CD4-positive, alpha-beta T cell (primary cell): ENCODE measurements at places on chromosomes 4 and X. TPM values are rescaled to one million over a fixed set of nuclear protein-coding genes. Genes with fewer than 3 reads are reported as not detected.

- no peak for DNase-seq
- H3K4me1 ChIP-seq, result no peaks in the 10 kb centered on the region
- H3K4me3 ChIP-seq, result no peak overlapping the region
- no peak overlapping the region for H3K27ac ChIP-seq
- H3K27me3 ChIP-seq, result no peaks in the 10 kb centered on the region
- no peaks in the 10 kb centered on the region for H3K36me3 ChIP-seq
Measured at GRCh38 chrX:66914080-66914479, 275.2 kb upstream of the EDA2R start.

- no peak for DNase-seq
- H3K27me3 ChIP-seq, result no peaks in the 10 kb centered on the region
- no peak overlapping the region for H3K27ac ChIP-seq
- H3K4me1 ChIP-seq, result no peaks in the 10 kb centered on the region
- H3K4me3 ChIP-seq, result no peak overlapping the region
Measured at GRCh38 chrX:46957297-46957696, 45.1 kb downstream of the JADE3 start.

- no peak overlapping the region for H3K27ac ChIP-seq
- H3K36me3 ChIP-seq, result peaks cover 18% of the 10 kb centered on the region
Measured at GRCh38 chr4:102665527-102665926, 95.2 kb downstream of the MANBA start.

DNA sequence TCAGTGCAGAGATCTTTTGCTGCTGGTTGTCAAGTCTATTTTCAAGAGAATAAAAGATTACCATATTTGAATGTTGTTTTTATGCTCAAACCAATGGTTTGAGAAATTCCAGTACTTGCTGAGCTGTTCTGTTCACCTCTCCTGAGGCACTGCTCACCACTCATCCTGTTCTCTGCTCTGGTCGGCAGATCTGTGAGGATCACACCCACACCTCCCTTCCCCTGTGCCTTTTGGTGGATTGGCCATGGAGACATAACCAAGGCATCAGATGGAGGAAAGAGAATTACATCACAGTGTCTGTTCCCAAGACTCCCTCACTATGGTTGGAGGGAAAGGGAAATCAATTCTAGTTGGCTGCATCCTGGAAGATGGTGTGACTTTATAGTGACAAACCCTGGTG, 391.6 kb downstream of the ARHGAP24 start:
- no peak overlapping the region for H3K27ac ChIP-seq
- H3K27me3 ChIP-seq, result no peaks in the 10 kb centered on the region
- no peak for DNase-seq
- H3K4me3 ChIP-seq, result no peak overlapping the region
- no peaks in the 10 kb centered on the region for H3K4me1 ChIP-seq
- no peaks in the 10 kb centered on the region for H3K36me3 ChIP-seq

DNA sequence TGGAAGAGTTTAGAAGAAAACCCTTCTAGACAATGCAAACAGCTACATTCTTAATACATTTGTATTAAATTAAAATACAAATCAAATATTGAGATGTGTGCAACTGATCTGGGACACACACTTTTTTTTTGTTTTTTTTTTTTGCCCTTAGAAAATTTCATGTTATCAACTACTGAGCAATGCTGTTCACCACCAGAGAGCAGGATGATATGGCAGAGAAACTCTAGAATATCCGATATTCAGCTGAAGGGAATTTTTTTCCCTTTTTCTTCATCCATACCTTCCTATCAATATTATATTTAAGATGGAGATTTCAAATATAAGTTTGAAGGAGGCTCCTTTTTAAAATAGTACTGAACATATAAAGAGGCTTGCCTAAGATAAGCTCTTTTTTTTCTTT, 1.0 kb downstream of the NDST3 start:
- DNase-seq, result no peak
- no peak overlapping the region for H3K27ac ChIP-seq
- H3K4me1 ChIP-seq, result no peaks in the 10 kb centered on the region

Gene PCDH11X
- total RNA-seq, result not detected

Gene SLC7A11
- not detected for total RNA-seq

DNA sequence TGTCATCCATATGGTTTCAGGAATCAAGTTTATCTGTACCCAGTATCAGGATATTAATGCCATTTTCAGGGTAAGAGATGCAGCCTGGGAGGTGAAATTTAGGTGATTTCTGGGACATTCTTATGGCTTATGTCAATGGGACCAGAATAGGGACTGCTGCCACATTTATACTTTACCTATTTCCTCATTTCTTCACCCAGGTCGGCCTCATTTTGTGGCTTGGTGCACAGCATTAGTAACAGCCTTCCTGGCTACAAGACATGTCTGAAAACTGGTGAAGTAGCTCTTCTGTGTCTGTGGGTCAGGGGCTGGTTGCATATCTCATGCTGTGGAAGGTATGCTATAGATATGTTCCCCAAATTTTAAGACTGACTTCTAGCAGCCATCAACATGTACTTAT, 284.8 kb downstream of the AFF2 start:
- no peaks in the 10 kb centered on the region for H3K36me3 ChIP-seq
- H3K4me3 ChIP-seq, result no peak overlapping the region
- no peak overlapping the region for H3K27ac ChIP-seq
- DNase-seq, result no peak

- H3K4me3 ChIP-seq, result no peak overlapping the region
- H3K36me3 ChIP-seq, result no peaks in the 10 kb centered on the region
- no peak overlapping the region for H3K27ac ChIP-seq
- H3K27me3 ChIP-seq, result no peaks in the 10 kb centered on the region
- DNase-seq, result no peak
- H3K4me1 ChIP-seq, result no peaks in the 10 kb centered on the region
Measured at GRCh38 chrX:24231131-24231540, 81.6 kb downstream of the ZFX start.

Gene JCHAIN
- 1.0 TPM for total RNA-seq

DNA sequence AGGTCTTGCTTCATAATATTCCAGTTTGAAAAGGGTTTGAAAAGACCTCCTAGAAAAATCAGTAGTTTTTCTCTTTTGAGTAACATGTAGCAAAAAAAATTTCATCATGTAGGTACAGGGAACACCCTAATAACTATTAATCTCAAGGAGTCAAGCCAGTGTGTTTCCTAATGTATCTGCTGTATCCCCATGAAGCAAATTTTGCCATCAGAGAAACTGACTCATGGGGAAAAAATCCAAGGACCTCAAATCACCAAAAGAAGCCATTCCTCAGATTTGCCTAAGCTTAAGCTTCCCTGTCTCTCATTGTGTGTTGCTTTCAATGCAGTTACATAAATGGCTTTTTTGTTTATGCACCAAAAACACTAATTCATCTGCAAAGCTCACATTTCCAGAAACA, 29.7 kb downstream of the F9 start:
- no peak overlapping the region for H3K27ac ChIP-seq
- no peaks in the 10 kb centered on the region for H3K4me1 ChIP-seq
- no peak overlapping the region for H3K4me3 ChIP-seq
- H3K27me3 ChIP-seq, result peaks cover 4% of the 10 kb centered on the region

DNA sequence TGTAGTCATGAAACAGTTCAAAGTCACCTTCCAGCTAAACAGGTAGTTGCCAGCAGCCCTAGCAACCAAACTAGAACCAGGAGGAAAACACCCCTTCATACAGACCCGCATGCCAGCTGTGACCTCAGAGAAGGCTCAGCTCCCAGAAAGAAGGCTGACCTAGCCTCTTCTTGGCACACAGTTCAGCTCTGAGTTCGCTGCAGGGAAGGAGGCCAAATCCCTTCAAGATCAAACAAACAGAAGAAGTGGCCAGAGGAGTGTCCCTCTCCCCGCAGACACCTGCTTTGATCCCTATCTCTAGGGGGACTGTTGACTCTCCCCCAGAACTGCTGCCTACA, 56.0 kb downstream of the HADH start:
- peak overlapping the region; percentile 49 for H3K27ac ChIP-seq
- no peak for DNase-seq
- peaks cover 36% of the 10 kb centered on the region for H3K36me3 ChIP-seq
- peaks cover 31% of the 10 kb centered on the region for H3K4me1 ChIP-seq

DNA sequence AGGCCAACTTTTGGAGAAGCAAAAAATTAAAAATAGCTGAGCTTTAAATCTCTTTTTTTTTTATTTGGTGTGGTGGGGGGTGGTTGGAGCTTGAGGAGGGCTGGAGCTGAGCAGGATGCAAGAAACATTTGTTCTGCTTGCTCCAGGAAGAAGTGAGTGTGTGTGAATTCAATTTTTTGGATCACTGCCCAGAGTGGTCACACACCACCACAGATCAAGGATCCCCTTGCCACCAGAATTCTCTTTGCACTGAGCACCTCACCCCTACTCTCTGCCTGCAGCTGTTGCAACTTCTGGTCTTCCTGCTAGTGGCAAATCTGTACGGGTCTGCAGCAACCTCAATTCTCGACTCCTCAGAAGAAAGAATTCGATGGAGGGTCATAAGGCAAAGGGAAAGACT, 19.9 kb upstream of the PLP1 start:
- H3K27ac ChIP-seq, result no peak overlapping the region
- no peaks in the 10 kb centered on the region for H3K36me3 ChIP-seq
- H3K4me1 ChIP-seq, result no peaks in the 10 kb centered on the region
- DNase-seq, result no peak
- no peaks in the 10 kb centered on the region for H3K27me3 ChIP-seq
- no peak overlapping the region for H3K4me3 ChIP-seq

DNA sequence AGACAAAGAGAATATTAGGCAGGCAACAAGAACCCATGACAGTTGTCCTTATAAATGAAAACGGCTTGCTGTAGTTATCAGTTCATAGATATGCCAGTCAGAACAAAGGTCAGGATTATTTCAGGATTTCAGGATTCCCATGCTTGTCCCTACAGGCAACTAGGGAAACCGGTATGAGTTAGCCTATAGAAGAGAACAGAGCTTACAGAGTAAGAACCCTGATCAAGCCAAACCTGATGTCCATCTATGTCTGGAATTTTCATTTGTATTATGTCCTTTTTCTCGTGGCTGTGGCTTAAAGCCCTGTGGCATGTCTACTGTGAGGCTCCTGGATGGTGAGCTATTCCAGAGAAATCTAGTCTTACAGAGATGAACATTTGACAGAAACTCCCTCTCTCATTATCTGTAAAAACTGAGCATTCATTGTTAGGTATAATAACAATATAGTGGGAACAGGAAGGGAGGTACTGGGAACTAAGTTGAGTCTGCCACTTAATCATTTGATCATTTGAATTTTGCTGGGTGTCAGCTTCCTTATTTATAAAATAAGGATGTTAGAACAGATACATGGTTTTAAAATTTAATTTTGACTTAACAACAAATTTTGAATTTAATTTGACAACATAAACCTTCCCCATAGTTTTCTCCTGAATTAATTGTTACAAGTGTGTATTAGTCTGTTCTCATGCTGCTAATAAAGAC, 129.5 kb upstream of the KLF3 start:
- H3K4me1 ChIP-seq, result peaks cover 15% of the 10 kb centered on the region
- DNase-seq, result no peak
- no peak overlapping the region for H3K4me3 ChIP-seq
- no peaks in the 10 kb centered on the region for H3K36me3 ChIP-seq
- no peak overlapping the region for H3K27ac ChIP-seq

Gene ALB
- total RNA-seq, result 0.63 TPM

DNA sequence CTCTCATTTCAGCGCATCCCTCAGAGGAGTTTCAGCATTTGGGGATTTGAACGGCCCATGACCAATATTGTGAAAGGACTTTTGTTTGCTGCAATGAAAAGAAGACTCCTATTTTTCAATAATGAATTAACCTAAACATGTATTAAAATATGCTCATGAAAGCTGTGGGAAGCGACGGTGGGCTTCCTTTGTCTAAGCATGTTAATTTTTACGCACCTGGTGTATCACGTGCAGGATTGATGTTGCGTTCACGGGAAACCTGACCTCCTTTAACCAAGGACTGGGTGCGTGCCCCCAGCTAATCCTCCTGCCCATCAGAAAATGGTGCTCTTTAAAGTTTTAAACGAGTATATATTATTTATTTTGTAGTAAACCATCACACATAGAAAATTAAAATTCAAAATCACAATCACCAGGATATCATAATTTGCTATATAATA, 590 bp upstream of the CCDC110 start:
- H3K4me1 ChIP-seq, result peaks cover 20% of the 10 kb centered on the region
- H3K4me3 ChIP-seq, result peak overlapping the region; percentile 67
- no peak overlapping the region for H3K27ac ChIP-seq
- no peak for DNase-seq

Gene FTHL17
- total RNA-seq, result not detected

DNA sequence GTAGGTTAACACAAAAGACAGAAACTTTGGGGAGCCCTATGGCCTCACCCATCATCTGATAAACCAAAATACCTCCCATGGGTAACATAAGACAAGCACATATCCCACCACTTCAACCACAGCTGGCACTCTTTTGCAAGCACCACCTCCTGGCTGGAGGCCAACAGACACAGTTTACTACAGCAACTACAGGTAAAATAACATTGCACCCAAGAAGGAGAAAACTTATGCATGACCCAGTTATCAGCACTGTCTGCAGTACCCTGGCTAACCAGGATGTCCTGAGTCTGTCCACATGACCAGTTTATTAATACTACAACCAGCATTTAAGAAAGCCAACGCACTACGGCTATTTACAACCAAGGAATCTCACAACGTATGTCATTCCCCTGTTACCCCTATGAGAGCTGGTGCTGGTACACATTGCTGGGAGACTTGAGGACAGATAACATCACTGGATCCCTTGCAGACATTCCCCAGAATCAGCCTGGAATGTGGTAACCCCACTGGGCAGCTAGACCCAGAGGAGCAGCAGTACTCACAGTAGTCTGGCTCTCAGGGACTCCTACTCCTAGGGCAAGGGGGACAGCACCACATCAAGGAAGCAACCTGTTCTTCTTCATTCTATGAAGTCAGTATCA, 32.0 kb downstream of the ELF2 start:
- peaks cover 15% of the 10 kb centered on the region for H3K4me1 ChIP-seq
- H3K27me3 ChIP-seq, result no peaks in the 10 kb centered on the region
- no peaks in the 10 kb centered on the region for H3K36me3 ChIP-seq
- no peak overlapping the region for H3K27ac ChIP-seq

GRCh38 chr4:114399105-114399504, 199.5 kb upstream of the UGT8 start:
- no peaks in the 10 kb centered on the region for H3K27me3 ChIP-seq
- no peaks in the 10 kb centered on the region for H3K36me3 ChIP-seq
- H3K4me1 ChIP-seq, result no peaks in the 10 kb centered on the region
- no peak overlapping the region for H3K4me3 ChIP-seq

Gene FAM133A
- not detected for total RNA-seq

Gene PPEF2
- 0.56 TPM for total RNA-seq

Gene DGKK
- total RNA-seq, result not detected

Gene HSFX2
- not detected for total RNA-seq

DNA sequence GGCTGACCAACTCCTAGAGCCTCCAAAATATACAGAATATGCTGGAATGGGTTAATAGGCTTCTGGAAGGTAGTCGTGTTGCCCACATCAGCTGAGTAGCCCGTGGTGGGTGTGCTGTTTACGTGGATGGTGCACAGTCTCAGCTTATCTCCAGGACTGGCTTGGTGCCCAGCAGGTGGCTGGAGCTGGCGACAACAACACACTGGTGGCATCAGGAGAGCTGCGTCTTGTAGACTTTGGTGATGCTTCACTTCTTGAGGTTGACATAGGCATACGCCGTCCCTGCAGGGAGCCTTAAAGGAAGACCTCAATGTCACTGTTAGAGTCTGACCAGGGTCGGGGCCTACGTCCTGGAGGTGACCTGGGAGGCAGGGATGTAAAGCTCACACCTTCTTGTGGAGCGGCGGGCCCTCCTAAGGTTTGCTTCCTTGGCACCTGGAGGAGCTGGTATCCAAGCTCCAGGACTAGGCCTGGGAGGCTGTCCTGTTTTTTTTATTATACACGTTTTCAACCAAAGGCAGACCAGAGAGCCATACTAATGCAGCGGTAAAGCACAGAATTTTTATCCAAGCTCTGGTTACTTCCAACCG, 26.5 kb upstream of the RBMX start:
- H3K4me3 ChIP-seq, result no peak overlapping the region
- no peak for DNase-seq
- H3K27me3 ChIP-seq, result no peaks in the 10 kb centered on the region
- no peaks in the 10 kb centered on the region for H3K36me3 ChIP-seq
- peaks cover 10% of the 10 kb centered on the region for H3K4me1 ChIP-seq
